ENCODE measurements at places on chromosomes 7 and 10. TPM values are rescaled to one million over a fixed set of nuclear protein-coding genes. Genes with fewer than 3 reads are reported as not detected.

The NPY gene
- not detected for total RNA-seq

DNA sequence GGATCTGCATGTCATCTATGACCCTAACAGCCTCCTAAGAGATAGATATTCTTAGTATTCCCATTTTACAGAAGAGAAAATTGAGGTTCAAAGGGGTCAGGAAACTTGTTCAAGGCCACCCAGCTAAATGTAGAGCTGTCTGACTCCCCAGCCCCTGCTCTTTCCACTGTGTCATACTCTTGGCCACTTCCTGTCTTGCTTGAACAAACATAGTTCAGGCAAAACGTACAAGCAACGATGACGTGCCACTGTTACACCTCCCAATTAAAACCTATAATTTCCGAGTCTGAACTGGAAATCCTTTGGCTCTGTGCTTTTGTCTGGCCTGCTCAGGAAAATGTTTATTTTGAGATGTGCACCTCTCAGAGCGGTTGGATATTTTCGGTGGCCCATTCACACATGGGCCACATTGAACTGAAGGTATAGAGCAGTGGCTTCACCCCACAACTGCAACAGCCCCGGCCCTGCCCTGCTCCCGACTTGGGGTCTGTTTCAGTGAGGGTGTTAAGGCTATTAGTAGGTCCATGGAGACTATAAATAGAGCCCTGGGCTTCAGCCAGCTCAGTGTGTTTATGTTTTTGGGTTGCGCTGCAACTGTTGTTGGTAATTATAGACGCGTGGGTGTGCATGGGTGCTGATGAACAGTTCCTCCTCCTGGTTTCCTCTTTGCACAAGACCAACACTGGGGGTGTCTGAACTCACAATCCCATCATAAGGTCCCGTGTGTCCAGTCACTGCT is 172.3 kb upstream of the ADO start:
- DNase-seq = no peak

The NOS3 gene
- 12.5 TPM for total RNA-seq

DNA sequence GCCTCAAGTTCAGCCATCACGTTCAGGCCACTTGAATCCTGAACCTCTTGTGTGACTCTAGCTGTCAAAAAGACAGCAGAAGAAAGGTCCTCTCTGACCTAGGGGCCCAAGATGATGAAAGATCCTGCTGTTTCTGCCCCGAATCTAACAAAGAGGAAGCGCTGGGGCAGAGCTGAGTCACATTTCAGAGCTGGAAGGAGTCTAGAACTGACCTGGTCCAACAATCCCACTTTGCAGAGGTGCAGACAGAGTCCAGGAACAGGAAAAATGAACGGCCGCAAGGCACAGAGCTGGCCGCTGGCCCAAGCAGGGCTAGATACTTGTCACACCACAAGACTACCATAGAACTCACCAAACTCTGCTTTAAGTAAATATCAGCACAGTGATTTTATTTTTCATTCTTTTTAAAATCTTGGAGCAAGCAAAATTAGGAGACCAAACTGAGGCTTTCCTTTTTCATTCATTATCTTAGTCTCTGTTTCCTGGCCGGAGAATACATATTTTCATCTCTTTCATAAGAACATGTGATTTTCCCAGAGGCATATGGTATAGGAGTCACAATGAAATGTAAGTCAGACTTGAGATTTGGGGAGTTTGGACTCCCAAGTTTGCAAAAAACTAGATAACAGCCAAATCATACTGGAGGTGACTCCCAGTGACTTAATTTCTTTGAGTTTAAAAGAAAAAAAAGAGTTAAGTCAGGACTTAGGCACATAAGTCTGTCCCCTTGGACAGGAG is 52.8 kb downstream of the CHST15 start:
- no peak for DNase-seq

The FAM237B gene
- total RNA-seq = not detected

The ADAMTS14 gene
- not detected for total RNA-seq

DNA sequence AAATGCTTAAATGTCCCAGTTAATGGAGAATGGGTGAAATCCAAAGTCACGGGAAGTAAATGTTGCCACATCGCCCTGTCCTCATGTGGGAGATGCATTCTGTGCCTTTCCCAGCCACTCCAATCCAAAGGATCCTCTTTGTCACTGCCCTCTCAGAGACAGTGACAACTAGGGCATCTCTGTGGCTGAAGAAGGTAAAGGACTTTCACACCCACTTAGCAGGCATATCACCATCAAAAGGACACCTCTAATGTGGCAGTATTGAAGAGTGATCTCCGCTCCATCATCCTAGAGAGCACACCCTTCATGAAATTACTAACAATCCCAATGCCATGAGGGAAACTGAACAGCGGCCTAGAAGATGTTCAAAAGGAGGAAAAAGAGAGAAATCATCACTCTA is 13.6 kb downstream of the ATXN7L1 start:
- DNase-seq = no peak

DNA sequence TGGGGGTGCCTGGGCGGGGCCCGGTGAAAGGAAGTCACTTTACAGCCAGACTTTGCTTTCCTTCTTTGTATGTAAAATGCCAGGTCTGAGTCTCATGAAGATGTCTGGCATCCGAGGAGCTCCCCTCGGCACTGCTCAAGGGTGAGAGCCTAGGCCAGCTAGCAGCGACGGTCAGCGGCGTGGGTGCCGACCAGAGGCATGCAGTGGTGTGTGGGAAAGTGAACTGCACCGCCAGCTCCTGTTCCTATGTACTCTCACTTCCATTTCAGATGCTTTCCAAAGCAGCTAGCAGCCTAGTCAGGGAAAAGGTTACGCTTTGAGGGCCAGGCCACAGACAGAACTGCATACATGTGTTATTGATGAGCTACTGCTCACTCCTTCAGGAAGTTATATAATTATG is 172.8 kb downstream of the ZMYND11 start:
- no peak for DNase-seq

GRCh38 chr7:45888993-45889366 is 692 bp downstream of the IGFBP1 start:
- no peak for DNase-seq

The OR9A2 gene
- 0.30 TPM for total RNA-seq

GRCh38 chr7:82335001-82335400 is 108.6 kb downstream of the CACNA2D1 start:
- DNase-seq = no peak

DNA sequence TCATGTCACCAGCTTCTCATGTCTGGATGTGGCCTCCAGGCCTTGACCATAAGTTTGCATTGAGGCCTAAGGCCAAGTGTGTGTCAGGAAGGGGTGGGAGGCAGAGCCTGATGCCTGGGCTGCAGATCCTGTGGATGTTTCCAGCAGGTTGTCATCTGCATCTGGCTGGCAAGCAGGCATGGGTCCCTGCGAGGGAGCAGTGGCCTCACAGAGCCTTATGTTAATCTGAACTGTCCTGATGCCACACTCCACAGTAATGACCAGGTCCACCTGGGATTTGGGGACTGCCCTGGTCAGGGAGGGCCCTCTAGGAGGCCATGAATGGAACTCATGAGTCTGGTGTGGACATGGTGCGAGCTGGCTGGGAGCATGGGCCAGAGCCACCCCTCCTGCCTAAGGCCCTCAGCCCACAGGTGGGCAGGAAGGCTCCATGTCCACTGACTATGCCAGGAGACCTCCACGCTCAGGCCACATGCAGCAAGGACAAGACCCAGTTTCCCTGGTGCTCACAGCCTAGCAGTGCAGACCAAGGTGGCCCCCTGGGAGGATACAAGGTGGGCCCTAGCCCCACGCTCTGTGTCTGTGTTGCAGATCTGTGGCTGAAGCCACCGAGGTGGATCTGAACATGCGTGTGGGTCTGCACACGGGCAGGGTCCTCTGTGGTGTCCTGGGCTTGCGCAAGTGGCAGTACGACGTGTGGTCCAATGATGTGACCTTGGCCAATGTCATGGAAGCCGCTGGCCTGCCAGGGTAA is 83.1 kb downstream of the ADCY1 start:
- DNase-seq = no peak

GRCh38 chr10:77383861-77384553 is 253.6 kb downstream of the KCNMA1 start:
- no peak for DNase-seq

- no peak for DNase-seq
These were observed 104.1 kb downstream of the THSD7A start for GRCh38 chr7:11727864-11728263.

DNA sequence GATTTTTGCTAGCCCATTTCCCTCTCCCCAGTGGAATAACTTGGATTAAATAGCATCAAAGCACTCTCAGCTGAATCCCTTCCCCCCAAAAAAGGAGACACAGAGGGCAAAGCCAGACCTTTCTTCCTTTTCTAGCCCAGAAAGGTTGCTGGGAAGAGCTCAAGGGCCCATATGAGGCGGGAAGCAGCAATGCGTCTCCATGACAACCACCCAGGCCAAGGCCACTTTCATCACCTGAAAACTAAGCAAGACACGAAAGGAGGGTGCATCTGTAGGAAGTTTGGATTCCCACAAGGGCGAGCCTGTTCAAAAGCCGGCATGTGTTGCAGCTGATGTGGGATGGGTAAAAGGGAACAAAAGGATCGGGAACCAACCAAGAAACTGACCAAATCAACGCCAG is 229.1 kb downstream of the PLXNA4 start:
- DNase-seq = no peak

DNA sequence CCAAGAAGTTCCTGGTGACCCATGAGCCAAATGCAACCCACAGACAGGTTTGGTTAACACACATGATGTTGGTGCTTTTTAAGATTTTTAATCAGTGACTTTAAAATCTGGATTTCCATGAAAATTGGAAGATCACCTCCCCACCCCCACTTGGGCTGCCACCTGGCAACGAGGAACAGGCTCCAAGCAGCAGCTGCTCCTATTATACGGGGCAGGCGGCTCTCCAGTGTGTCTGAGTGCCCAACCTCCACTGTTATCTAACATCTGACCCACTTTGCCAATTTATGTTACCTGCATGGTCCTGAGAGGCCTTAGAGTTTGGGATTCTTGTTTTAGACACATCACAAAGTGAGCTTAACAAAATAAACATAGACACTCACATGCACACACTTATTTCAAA is 56.4 kb downstream of the SGMS1 start:
- DNase-seq = no peak

DNA sequence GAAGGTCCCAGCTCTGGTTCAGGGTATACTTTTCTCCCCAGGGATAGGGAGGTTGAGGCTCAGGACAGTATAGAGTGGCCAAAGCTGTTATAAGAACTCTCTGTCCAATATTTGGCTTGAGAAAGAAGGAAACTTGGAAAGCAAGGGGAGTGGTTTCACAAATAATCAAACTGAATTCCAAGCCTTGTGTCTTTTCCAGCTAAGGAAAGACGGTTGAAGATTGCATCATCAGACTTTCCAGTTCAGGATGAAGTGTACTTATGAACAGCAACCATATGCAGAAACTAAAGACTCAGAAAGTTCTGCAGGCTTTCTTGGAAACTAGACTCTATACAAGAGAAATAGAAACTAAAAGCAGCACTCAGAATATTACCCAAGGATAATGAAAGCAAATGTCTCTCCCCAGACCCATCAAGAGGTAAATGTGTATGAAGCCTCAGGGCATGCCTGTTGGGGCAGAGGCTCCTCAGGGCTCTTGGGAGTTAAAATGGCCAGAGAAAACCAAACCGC is 46.4 kb downstream of the RAMP3 start:
- no peak for DNase-seq

GRCh38 chr7:4080954-4081353 is 601.1 kb upstream of the FOXK1 start:
- DNase-seq = no peak

GRCh38 chr10:59748834-59749233 is 4.4 kb downstream of the MRLN start:
- no peak for DNase-seq

DNA sequence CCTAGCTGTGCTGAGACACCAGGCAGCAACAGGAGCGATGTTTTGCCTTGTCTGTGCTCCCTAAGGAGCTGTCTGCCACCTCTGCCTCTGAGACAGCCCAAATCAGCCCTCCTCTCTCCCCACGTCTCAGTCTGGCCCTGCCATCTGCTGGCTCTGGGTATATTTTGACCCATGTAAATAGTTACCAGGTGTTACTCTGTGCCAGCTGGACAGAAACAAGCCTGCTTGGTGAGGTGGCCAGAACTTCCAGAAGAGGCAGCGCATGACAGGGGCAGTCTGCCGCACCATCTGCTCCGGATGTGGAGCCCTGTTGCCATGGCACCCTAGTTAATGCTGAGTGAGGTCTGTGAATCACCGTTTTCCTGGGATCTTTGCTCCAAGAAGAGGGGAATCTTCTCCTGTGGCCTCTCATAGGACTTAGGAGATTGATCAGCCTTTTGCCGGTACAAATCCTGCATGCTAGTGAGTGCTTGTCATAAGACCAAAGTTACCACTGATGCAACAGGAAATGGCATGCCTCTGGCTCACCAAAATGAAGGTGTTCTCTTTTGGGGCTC is 31.8 kb downstream of the GSTO2 start:
- no peak for DNase-seq

GRCh38 chr7:132750530-132751217 is 174.4 kb upstream of the PLXNA4 start:
- DNase-seq = no peak

The OR2A1 gene
- 0.06 TPM for total RNA-seq

DNA sequence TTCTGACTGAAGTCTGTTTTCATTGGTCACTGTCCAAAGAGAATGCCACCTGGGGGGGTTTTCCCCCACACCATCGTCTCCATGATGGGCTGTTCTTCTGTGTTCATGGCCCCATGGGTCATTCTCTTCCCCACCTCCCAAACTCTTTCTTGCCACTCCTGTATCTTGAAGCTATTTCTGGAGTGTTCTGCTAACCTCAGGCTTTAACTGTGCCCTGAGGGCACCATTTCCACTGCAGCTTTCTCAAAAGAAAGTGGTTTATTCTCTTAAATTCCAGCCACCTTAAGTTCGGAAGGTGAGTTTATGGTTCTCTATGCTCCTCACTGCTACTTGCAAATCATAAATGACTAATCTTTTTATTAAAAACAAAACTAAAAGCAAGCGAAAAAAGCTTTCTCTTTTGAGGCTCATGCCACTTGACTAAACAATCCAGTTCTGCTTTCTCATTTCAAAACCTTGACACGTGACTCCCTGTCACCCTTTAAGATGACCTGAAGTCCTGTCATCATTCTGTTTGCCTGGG is 7.4 kb upstream of the APBB1IP start:
- DNase-seq = no peak

DNA sequence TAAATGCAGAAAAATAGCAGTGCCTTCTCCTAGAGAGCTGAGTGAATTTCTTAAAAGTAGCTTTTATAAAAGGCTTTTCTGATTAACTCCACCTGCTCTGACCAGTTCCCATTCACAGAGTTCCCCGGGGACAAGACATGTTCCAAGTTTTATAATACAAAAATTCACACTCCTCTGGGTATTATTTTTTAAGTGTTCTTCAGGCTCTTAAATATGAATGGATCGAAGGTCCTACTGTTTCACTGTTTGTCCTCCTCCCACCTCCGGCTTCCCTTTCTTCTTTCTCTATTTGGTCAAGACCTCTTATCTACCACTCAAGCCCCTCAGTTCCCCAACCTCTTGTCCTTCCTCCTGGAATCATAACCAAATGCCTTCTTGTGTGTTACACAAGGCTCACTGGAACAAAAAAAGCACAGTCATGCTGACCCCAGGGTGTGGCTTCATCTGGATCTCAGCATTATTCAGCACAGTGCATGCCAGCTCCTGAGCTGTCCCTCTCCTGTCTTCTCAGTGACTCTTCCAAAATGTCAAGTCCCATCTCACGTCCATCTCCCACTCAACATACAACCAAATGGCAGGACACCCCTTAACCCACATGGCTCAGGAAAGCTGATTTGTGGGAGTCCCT is 222.4 kb downstream of the SORCS1 start:
- DNase-seq = no peak

Measured in activated naive CD8-positive, alpha-beta T cell treated with anti-CD3 and anti-CD28 coated beads, Interleukin-2, amount 10 ng/mL, durations not matched to agents 7 days and 5 days (primary cell).